ENCODE measurements at places on chromosomes 4 and X. TPM values are rescaled to one million over a fixed set of nuclear protein-coding genes. Genes with fewer than 3 reads are reported as not detected.

GRCh38 chr4:108425988-108426387 is 194.4 kb upstream of the RPL34 start:
- DNase-seq: no peak

- DNase-seq: no peak
Observed at GRCh38 chr4:53563824-53564223, 27.5 kb downstream of the LNX1 start.

- DNase-seq: no peak
Observed at GRCh38 chr4:183426507-183426906, 17.9 kb upstream of the CDKN2AIP start.

GRCh38 chrX:30620980-30621618 is 32.1 kb upstream of the GK start:
- no peak for DNase-seq

- no peak for DNase-seq
Observed at GRCh38 chrX:149871940-149872339, 9.0 kb upstream of the MAGEA8 start.

DNA sequence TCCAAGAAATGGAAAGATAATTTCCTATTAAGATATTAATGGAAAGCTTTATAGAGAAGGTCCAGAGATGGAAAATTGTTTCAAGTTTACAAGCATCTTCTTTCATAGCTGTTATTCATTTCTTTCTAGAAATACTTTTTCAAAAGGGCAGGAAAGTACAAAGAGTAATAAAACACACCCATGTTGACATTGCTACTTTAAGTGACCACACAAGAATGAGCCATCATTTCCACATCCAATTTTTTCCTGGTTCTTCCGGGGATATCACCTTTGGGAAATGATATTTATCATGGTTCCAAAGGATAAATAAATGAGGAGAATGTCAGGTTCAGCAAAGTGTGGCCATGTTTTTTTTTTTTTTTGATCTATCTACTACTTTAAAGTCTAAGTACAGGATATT is 4.5 kb downstream of the GLRA2 start:
- DNase-seq: no peak

The FAAH2 gene
- total RNA-seq: 5.1 TPM

The L1CAM gene
- total RNA-seq: 10.0 TPM

DNA sequence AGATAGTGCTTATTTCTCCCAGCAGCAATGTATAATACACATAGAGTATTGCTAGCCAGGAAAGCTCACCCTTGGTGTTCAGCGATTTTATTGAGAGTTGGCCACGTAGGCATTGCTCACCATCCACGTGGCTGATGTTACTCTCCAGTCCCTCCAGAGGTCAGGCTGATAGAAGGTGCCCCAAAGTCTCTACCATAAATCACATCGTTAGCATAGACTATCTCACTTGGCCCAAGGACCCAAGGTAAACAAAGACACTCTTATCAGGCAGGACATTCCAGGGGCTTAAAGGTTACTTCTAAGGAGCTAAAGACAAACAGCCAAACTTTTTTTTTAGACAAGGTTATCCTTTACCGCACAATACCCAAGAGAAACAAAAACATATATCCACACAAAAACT is 30.3 kb upstream of the RGN start:
- no peak for DNase-seq

- DNase-seq: peak; percentile 71
Observed at GRCh38 chr4:127783026-127783769, 1.1 kb downstream of the HSPA4L start.

DNA sequence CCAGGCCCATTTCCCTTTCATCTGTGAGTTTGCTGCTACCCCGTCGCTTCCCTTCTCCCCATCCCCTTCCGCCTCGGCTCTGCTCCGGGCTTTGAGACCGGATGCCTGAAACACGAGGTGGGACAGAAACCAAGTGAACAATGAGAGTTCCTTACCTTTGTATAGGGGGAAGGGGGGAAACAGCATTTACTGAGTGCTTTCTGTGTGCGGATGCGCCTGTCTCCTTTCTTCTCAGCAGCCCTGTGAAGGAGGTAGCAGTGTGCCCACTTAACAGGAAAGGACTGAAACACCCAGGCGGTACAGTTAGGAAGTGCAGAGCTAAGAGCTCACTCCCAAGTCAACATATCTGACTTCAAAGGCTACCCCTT is 43.2 kb upstream of the TMSB15B start:
- no peak for DNase-seq

The HSD17B13 gene
- 0.95 TPM for total RNA-seq

The SLC9B1 gene
- 0.81 TPM for total RNA-seq

The DACH2 gene
- total RNA-seq: not detected

The SLC10A4 gene
- total RNA-seq: 0.43 TPM

The BCAP31 gene
- 221 TPM for total RNA-seq

DNA sequence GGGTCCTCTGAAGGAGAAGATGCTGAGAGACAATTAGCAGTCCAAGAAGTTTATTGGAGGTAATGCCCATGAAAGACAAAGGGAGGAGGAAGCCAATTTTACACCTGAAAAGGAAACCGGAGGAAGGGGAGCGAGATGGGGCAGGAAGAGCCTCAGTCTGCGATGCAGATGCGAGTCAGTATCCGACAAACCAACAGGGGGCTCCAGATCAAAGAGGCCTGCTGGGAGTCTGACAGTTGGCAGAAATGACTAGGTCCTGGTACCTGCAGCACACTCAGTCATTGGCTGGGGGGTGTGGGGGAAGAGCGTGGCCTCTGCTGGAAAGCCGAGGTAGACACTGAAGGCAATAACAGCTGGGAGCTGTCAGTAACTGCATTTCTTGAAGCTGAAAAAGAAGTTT is 231.1 kb upstream of the CENPE start:
- DNase-seq: no peak

The MND1 gene
- 1.7 TPM for total RNA-seq

The NALF2 gene
- 1.8 TPM for total RNA-seq

DNA sequence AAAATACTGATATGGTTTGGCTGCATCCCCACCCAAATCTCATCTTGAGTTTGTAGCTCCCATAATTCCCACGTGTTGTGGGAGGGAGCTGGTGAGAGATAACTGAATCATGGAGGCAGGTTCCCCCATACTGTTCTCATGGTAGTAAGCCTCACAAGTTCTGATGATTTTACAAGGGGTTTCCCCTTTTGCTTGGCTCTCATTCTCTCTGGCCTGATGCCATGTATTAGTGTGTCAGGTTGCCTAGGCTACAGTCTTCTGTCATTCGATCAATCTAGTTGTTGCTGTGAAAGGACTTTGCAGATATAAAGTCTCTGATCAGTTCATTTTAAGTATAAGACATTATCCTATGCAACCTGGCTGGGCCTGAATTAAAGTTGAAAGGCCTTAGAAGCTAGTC is 209.3 kb upstream of the MAOA start:
- no peak for DNase-seq

GRCh38 chrX:36528661-36529060 is 479.5 kb upstream of the FAM47C start:
- DNase-seq: no peak

The UPF3B gene
- total RNA-seq: 7.3 TPM

DNA sequence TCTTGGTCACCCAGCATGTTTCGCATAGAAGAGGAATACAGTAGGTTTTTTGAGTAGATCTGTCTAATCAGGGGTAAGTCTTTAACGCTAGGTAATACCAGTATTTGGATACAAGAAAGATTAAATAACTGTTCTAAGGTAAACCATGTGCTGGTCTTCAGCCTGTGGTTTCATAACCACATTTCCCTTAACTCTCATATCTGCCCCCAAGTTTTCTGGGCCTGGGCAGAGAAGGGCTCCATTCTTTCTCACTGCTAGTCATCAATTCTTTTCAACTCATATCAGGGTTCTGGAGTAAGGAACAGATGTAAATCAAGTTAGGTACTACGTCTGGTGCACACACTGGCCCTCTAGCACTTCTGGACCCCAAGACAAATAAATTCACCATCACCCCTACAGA is 49.0 kb downstream of the DHX15 start:
- DNase-seq: no peak

- DNase-seq: no peak
Observed at GRCh38 chrX:54530357-54530900, 410 bp downstream of the GNL3L start.
